ENCODE measurements at places on chromosomes 1 and 21. TPM values are rescaled to one million over a fixed set of nuclear protein-coding genes. Genes with fewer than 3 reads are reported as not detected.

DNA sequence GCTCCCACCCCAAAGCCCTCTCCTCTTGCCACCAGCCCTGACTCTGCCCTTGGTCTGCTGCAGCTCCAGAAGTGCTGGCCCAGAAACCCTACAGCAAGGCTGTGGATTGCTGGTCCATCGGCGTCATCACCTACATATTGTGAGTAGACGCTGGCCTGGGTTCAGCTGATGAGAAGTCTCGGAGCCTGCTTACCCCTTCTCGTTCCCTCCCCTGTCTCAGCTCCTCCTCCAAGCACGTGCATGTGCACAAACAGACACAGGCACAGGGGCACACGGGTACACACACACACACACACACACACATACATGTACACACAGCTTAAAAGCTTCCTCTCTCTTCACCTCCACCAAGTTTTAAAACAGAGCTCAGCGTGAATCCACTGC, 24.3 kb downstream of the CAMK1G start:
- no peaks in the 10 kb centered on the region for H3K36me3 ChIP-seq
- peaks cover 3% of the 10 kb centered on the region for H3K4me1 ChIP-seq
- H3K4me3 ChIP-seq, result no peak overlapping the region
- no peak overlapping the region for H3K27ac ChIP-seq
- peak; percentile 18 for DNase-seq
- H3K27me3 ChIP-seq, result no peaks in the 10 kb centered on the region

- H3K4me3 ChIP-seq, result no peak overlapping the region
- DNase-seq, result no peak
- no peaks in the 10 kb centered on the region for H3K4me1 ChIP-seq
Observed at GRCh38 chr1:217605390-217605789, 25.5 kb downstream of the GPATCH2 start.

DNA sequence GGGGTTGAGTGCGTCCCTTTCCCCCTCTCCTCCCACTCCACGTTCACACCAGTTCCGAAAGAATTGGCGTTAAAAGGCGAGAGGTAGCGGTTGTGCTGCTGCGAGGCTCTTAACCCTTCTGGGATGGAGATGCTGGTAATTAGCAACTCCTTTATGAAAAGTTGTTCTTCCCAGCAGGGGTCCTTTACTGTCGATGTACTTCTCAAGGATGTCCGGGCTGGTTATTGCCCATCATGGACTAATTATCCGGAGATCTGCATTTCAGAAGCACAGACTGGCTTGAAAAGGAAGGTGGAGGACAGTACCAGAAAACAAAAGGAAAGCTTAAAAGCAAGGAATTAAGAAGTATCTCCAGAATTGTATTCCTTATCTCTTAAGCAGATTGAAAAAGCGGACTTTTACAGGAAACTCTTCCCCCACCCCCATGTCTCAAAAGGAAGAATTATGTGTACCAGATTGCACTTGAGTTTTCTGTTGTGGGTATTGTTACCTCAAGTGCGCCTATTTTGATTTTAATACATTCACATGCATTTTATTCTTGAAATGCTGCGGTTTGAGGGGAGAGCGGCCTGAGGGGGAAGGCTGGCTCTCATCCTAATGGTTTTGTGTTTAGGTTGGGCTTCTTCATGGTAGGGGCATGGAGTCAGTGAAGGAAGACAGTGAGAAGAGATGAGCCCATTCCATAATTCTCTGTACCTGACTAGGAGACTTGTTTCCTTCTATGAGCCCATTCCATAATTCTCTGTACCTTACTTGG, 1.5 kb downstream of the AK4 start:
- no peak for DNase-seq
- peak overlapping the region; percentile 85 for H3K4me3 ChIP-seq
- H3K4me1 ChIP-seq, result peaks cover 15% of the 10 kb centered on the region
- peak overlapping the region; percentile 82 for H3K27ac ChIP-seq
- peaks cover 43% of the 10 kb centered on the region for H3K27me3 ChIP-seq

DNA sequence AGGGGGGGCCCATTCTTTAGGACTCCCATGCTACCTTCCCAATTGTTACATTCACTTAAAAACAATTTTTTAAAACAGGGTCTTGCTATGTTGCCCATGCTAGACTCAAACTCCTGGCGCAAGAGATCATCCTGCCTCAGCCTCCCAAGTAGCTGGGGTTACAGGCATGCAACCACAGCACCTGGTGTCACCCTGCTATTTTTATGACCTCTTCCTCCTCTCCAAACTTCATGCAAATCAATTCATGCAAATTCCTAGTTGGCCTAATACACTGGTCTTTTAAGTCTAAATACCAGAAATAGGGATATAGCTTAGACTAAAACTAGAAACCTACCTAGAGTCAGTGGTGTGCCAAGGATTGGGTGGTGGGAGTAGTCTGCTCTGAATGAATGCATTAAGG, 30.1 kb downstream of the CDKN2C start:
- H3K4me1 ChIP-seq, result no peaks in the 10 kb centered on the region
- no peak for DNase-seq

DNA sequence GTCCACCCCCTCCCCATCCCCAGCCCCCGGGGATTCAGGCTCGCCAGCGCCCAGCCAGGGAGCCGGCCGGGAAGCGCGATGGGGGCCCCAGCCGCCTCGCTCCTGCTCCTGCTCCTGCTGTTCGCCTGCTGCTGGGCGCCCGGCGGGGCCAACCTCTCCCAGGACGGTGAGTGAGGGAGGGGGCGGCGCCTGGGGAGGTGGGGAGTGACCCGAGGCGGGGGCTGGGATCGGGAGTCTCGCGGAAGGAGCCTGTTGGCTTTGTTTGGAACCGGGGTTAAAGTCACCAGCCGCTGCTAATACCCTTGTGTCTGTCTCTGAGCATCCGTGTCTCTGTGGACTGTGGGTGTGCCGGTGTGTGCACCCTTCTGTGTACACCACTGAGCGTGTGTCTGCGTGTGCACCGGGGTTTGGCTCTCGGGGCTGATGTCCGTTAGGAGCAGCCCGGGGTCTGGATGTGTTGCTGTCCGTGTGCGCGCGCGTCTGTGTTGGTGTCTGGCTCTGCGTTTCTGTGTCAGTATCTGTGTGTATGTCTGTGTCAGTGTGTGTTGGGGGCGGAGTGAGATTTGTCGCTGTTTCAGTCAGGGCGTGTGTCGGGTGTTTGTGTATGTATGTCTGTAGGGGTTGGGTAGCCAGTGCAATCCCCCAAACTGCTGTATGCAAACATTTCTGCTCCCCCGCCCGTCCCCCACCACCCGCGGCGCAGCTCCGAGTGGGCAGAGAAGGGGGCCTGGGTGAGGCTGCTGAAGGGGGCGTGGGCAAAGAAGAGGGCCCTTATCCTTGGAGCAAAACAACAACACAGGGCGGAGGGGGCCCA, 480 bp downstream of the CADM3 start:
- no peak for DNase-seq
- peaks cover 2% of the 10 kb centered on the region for H3K36me3 ChIP-seq
- peaks cover 3% of the 10 kb centered on the region for H3K4me1 ChIP-seq
- H3K4me3 ChIP-seq, result no peak overlapping the region
- no peak overlapping the region for H3K27ac ChIP-seq
- peaks cover 49% of the 10 kb centered on the region for H3K27me3 ChIP-seq

- no peaks in the 10 kb centered on the region for H3K4me1 ChIP-seq
- no peak overlapping the region for H3K27ac ChIP-seq
- H3K27me3 ChIP-seq, result peaks cover 2% of the 10 kb centered on the region
- H3K4me3 ChIP-seq, result no peak overlapping the region
Observed at GRCh38 chr1:177133977-177134538, 30.5 kb downstream of the ASTN1 start.

- no peak overlapping the region for H3K27ac ChIP-seq
- H3K27me3 ChIP-seq, result no peaks in the 10 kb centered on the region
- no peak overlapping the region for H3K4me3 ChIP-seq
Observed at GRCh38 chr1:82391712-82392111, 591.0 kb downstream of the ADGRL2 start.

The OR10Z1 gene
- total RNA-seq, result not detected

DNA sequence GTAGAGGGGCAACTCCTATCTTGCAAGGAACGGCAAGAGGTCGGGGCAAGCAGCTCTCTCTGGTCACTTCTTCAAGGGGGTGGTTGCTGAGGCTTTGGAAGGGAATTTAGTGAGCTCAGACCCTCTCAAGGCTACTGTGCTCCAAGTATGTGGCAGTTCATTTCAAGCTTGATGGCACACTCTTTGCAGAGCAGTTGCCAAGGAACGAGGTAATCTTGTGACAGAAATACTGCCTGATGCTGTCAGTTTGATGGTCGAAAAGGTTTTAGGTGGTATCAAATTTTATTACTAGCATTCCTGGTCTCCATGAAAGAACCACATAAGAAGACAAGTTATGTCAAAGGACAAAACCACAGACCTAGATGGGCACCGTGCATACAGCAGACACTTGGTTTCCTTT, 13.1 kb downstream of the CFAP298 start:
- H3K27me3 ChIP-seq, result no peaks in the 10 kb centered on the region
- peaks cover 36% of the 10 kb centered on the region for H3K36me3 ChIP-seq
- H3K4me3 ChIP-seq, result no peak overlapping the region
- DNase-seq, result no peak

GRCh38 chr1:214993419-214993818, 89.1 kb upstream of the KCNK2 start:
- no peaks in the 10 kb centered on the region for H3K36me3 ChIP-seq
- no peaks in the 10 kb centered on the region for H3K27me3 ChIP-seq
- no peak overlapping the region for H3K27ac ChIP-seq
- no peak overlapping the region for H3K4me3 ChIP-seq

DNA sequence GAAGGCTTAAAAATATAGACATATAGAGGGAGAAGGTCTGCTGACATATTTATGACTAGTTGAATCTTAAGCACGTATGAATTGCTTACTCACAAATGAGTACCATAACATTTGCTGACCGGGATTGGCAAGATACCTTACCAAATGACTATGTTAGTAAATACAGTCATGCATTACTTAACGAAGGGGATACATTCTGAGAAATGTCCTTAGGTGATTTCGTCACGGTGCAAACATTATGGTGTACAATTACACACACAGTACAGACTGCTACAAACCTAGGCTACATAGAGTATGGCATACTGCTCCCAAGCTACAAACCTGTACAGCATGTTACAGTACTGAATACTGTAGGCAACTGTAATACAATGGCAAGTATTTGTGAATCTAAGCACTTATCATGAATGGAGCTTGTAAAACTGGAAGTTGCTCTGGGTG, 19.4 kb upstream of the UBE2U start:
- DNase-seq, result no peak
- no peak overlapping the region for H3K27ac ChIP-seq
- H3K36me3 ChIP-seq, result no peaks in the 10 kb centered on the region
- H3K27me3 ChIP-seq, result peaks cover 2% of the 10 kb centered on the region
- H3K4me1 ChIP-seq, result peaks cover 6% of the 10 kb centered on the region

The COL18A1 gene
- total RNA-seq, result 8.0 TPM

DNA sequence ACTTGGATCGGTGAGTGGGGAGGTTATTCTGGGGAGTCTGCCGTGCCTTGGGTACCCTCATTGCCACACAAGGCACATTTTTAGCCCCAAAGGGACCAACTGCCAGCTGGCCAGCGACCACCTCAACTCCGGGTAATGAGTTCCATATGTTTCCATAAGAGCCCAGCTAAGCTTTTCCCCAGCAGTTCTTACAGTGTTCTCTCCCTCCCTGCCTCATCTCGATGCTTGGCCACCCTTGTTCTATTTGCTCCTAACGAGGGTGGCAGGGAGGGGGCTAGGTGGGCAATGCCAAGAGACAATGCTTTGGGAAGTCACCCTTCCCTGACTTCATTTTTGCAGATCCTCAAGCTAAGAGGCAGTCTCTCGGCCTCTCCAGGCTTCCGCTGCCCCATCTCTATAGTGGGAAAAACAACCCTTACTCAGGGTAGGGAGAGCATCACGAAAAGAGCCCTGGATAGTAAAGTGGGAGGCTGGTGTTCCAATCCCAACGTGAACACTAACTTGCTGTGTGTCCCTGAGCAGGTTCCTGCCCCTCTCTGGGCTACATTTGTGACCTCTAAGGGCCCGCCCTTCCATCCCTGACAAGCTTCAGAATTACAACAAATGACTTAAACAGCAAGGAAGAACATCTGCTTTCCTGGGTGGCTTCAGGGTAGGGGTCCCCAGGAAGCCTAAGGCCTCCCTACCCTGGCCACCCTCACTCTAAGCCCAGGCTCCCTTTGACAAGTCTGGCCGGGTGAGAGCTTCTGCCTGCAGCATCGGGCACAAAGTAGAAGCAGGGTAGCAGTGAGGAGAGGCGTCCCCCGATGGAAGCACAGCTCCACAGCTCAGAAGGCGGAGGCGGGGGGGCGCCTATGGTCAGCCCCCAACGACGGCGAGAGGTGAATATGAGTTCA, 5.8 kb downstream of the ID3 start:
- DNase-seq, result peak; percentile 19
- H3K36me3 ChIP-seq, result peaks cover 20% of the 10 kb centered on the region
- H3K4me3 ChIP-seq, result peak overlapping the region; percentile 74
- H3K27me3 ChIP-seq, result no peaks in the 10 kb centered on the region

DNA sequence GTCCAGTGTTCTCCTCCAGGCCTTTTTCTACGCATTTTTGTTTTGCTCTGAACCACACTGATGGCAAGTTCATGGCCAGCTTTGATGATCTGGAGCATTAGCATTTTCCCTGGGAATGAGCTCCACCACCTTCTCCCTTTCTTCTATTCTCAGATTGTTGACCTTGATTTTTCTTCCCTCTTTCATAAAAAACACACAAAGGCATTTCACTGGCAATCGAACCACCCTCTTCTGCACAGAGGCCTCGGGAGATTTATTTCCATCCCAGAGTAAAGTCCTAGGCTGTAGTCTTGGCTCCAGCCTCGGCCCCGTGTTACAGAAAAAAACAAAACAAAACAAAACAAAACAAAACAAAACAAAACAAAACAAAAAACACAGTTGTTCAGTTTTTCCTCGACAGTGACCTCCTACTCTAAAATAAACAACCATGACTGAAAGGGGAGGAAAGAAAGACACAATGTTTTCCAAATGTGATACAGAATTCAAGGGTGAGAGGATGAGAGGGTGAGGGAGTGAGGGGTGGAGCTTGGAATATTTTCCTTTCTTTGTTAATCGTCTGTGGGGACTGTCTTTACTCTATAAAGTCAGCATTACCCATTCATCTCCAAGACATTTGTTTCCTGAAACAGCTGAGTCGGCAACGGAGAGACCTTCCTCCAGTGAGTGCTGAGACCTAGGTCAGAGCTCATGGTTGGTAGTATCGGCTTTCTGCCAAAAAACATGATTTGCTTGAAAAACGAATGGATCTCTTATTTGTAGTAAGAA, 29.8 kb upstream of the RNF186 start:
- H3K4me1 ChIP-seq, result peaks cover 10% of the 10 kb centered on the region
- no peak overlapping the region for H3K27ac ChIP-seq
- peaks cover 30% of the 10 kb centered on the region for H3K27me3 ChIP-seq
- H3K36me3 ChIP-seq, result no peaks in the 10 kb centered on the region
- no peak for DNase-seq
- no peak overlapping the region for H3K4me3 ChIP-seq
